ENCODE measurements at places on chromosomes 4 and X.

GRCh38 chrX:54166915-54167314 is 16.1 kb downstream of the FAM120C start:
- DNase-seq: no peak

- peak; percentile 3 for DNase-seq
Measured at GRCh38 chrX:26649534-26649933, 433.6 kb downstream of the MAGEB5 start.

GRCh38 chrX:123087326-123087725 is 96.8 kb upstream of the GRIA3 start:
- DNase-seq: peak; percentile 19

DNA sequence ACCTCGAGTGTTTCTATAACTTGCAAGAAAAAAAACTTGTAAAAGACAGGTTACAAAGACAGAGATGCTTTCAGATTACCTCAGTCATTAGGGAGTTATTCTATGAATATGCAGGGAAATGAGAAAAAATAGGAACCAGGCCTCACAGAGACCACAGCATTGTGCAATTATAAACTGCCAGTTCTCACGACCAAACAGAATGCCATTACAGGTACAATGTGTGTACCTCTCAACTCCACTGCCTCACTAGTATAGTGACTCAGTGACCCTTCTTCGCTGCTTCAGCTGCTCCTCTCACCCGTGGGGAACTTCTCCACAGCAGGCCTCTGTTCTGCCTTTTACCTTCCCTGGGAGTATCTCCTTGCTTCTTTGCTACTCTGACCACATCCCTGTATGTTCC is 2.3 kb upstream of the HTATSF1 start:
- DNase-seq: no peak

- DNase-seq: no peak
Measured at GRCh38 chr4:40285692-40286091, 49.4 kb upstream of the CHRNA9 start.

DNA sequence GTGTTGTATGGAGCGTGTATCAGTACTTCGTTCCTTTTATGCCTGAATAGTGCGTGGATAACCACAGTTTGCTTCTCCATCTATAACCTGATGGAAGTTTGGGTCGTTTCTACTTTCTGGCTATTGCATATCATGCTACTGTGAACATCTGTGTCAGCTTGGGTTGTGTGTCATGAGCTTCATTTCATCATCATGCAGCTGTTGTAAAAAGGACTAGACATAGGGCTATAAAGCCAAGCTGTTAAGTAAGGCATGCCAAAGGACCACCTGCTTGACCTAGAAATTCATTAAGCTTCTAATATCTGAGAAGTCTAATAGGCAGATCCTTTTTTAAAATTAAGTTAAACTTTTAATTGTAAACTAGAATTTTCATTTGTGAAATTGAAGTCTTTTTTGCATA is 18.4 kb downstream of the SMS start:
- DNase-seq: no peak

DNA sequence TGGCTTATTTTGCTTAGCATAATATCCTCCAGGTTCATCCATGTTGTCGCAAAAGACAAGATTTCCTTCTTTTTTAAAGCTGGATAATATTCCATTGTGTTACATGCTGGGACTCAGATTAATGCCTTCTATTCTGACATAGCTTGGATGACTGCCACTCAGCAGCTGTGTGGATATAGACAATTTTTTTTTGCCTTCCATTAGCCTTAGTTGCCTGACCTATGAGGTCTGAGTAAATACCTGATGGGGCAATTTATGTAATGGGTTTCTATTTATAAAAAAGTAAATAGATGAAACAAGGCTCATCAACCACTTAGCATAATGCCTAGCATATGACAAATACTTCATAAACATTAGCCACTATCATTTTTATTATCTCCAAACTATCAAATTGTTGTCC is 515.4 kb downstream of the ZNF674 start:
- DNase-seq: no peak

- DNase-seq: no peak
Measured at GRCh38 chr4:34138385-34138784, 2105.9 kb downstream of the ARAP2 start.

GRCh38 chr4:8772499-8773123 is 99.0 kb downstream of the HMX1 start:
- no peak for DNase-seq

DNA sequence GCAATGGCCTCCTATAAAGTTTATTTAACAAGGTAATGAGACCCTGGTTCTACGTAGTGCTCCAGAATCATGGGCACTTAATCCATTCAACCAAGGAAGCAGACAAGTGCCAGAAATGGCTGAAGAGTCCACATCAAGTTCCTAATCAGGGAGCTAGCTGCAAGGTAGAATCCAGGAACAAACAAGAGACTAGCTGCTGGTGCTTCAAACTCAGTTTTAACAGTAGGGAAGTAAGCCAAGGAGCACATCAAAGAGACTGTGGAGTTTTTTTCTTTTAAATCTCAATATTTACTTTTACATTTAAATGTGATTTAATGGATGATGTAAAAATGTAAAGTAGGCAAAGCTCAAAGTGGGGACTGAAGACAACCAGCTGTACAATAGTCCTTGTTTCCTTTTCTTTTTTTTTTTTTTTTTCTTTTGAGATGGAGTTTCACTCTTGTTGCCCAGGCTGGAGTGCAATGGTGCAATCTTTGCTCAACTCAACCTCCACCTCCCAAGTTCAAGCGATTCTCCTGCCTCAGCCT is 630.4 kb downstream of the CCSER1 start:
- no peak for DNase-seq

DNA sequence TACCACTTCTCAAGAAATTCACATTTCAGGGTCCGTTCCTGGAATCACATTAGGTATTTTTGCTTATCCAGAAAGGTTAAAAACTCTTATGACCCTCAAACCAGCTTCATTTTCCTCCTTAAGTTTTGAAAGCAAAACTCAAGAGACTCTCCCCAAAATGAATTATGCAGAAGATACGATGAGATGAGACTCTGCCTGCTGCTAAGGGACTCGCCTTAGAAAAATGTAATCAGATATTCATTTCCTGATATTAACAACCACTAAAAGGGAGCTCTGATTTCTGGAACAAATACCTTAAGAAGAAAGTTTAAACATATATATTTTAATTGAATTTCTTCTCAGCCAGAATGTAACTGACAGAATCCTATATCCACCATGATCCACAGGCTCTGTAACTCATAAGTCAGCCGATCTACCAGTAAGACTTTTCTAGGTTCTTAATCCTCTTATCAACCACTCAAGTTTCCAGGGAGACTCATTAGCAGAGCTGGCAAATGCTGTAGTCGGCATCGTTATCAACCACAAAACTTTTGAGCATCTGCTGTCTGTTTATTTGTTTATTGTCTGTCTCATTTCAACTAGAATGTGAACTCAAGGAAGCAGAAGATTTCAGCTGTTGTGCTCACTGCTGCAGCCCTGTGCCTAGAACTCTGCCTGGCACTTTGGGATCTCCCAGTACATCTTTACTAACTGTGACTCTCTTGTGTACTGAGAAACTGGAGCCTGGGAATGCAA is 112.5 kb downstream of the LDB2 start:
- DNase-seq: peak; percentile 27

DNA sequence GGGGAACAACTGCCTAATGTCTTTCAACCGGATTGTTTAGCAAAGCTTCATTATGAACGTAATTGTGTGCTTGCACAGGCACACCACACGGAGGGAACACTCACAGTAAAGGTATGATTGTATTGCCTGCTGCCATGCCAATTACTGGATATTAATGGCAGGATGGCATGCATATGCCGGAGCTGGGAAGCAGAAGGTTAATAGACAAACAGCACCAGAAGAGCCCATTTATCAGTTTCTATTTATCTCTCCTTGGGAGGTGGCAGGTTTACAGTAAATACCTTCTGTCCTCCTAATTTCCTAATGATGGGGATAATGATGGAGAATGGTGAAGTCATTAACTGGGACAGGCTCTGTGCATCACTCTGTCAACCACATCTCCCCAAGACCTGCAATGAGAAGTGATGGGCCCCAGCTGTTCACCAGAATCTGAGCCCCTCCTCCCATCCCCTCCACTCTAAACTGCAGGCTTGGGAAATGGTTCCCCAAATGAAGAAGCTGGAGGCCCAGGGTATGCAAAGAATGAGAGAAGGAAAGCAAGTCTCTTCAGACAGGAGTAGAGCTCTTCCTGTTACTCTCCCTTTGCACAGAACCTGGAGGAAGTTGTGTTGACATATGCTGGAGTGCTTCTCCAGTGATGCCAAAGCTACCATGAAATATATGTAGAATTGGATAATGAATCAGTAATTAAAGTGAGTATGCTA is 160.8 kb downstream of the NAA11 start:
- no peak for DNase-seq

DNA sequence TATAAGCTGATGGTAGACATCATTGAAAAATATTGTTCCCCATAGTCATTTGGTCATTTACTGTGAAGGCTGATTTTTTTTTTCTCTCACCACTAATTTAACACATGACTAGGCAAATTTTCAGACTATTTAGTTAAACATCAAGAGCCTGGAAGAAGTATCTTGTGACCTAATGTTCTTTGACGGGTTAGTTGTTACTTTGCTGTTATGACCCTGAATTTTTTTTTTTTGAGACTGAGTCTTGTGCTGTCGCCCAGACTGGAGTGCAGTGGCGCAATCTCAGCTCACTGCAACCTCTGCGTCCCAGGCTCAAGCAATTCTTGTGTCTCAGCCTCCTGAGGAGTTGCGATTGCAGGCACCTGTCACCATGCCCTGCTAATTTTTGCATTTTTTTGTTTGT is 67.0 kb downstream of the HPF1 start:
- DNase-seq: no peak

GRCh38 chrX:6983207-6983955 is 164.1 kb upstream of the STS start:
- no peak for DNase-seq

GRCh38 chr4:13263967-13264525 is 220.1 kb downstream of the RAB28 start:
- DNase-seq: no peak

DNA sequence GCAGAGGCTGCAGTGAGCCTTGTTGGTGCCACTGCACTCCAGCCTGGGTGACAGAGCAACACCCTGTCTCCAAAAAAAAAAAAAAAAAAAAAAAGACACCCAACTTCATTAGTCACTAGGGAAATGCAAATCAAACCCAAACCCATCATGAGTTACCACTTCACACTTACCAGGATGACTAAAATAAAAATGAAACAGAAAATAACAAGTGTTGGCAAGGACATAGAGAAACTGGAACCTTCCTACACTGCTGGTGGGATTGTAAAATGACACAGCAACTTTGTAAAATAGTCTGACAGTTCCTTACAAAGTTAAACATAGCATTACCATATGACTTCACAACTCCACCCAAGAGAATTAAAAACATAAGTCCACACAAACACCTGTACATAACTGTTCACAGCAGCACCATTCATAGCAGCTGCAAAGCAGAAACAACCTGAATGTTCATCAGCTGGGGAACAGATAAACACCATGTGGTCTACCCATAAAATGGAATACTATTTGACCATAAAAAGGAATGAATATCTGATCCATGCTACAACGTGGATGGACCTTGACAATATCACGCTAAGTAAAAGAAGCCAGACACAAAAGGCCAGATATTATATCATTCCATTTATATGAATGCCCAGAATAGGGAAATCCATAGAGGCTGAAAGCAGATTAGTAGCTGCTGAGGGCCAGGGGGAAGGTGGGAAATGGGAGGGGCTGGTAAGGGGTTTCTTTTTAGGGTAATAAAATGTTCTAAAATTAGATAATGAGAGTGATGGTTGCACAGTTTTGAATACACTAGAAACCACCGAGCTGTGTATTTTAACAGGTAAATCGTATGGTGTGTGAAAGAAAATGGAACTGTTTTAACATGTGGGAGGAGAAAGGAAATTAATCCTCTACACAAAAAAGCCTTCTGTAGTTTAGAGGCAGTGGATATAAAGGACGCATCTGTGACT is 18.3 kb downstream of the CD99L2 start:
- no peak for DNase-seq

DNA sequence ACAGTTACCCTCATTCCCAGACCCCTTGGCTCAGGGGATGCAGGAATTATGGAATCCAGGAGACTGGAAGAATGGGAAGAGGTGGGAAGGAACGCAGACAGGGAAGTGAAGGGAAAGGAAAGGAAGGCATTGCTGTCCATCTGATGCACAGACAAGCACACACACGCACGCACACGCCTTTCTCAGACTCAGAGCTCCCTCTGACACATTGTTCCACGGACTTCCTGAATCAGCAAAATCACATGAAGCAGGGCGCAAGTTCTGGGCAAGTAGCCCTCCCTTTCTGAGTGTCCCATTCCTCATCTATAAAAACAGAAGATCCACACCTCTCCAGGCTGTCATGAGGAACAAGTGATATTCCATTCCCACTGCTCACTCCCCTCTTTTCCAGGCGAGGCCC is 13.2 kb downstream of the IQSEC2 start:
- no peak for DNase-seq

GRCh38 chr4:73762409-73762808 is 22.0 kb downstream of the CXCL8 start:
- no peak for DNase-seq

GRCh38 chr4:169963998-169964397 is 62.2 kb downstream of the MFAP3L start:
- DNase-seq: no peak
